ENCODE measurements at places on chromosomes 12 and 14.

- peak; percentile 22 for DNase-seq
These were observed 5.5 kb upstream of the G2E3 start for GRCh38 chr14:30553311-30553989.

GRCh38 chr14:41925409-41925808 is 318.7 kb downstream of the LRFN5 start:
- peak; percentile 8 for DNase-seq

GRCh38 chr14:74784634-74785033 is 21.5 kb downstream of the YLPM1 start:
- no peak for DNase-seq

- DNase-seq = no peak
These were observed 40.7 kb downstream of the C12orf50 start for GRCh38 chr12:87988534-87988933.

DNA sequence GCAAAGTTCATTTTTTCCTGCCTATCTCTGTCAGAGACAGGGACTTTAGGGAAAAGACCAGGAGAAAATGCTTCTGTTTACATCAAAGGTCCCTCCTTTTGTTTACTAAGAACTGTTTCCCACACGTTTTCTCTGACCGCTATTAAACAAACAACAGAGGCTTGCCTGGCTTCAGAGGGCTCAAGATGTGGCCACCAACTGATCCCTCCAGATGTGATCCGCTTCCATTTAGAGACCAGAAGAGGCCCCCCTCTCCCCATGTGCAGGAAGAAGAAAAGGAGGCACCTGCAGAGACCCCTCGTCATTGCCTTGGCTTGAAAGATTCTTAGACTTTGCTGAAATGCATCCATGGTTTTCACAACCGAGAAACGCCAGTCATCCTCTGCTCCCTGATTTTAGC is 217.9 kb upstream of the PWP1 start:
- no peak for DNase-seq

GRCh38 chr12:113860950-113861349 is 105.2 kb downstream of the RBM19 start:
- peak; percentile 92 for DNase-seq

DNA sequence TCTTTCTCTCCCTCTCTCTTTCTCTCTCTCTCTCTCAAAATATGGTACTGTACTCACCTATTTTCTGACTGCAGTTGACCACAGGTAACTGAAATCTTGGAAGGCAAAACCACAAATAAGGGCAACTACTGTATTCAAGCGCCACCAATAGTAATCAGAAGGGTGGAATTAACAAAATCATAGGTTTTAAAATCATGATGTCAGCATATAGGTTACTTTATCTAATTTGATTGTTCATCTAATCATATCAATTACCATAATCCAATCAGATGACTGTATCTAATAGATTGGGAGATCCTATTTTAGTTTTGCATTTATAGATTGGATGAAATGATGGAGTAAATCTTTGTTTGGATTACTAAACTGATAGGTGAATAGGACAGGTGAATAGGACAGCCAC is 155.8 kb upstream of the KITLG start:
- DNase-seq = no peak

- DNase-seq = no peak
These were observed 9.4 kb downstream of the AHNAK2 start for GRCh38 chr14:104968541-104969401.

DNA sequence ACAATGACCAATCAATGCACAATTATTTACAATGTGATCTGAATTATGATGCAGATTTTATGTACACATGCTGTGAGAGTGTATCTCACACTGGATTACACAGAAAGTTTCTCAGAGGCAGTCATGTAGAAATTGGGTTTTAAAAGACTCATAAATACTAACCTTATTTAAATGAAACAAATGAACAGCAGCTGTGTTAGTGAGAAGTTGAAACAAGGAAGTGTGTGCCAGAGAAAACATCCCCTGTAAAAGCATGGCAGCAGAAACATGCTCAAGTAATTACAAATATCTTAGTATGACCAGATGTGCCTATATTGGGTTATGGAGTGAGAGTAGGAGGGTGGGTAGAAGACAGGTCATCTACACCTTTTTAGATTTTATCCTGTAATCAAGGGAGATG is 723.7 kb downstream of the C12orf50 start:
- no peak for DNase-seq

DNA sequence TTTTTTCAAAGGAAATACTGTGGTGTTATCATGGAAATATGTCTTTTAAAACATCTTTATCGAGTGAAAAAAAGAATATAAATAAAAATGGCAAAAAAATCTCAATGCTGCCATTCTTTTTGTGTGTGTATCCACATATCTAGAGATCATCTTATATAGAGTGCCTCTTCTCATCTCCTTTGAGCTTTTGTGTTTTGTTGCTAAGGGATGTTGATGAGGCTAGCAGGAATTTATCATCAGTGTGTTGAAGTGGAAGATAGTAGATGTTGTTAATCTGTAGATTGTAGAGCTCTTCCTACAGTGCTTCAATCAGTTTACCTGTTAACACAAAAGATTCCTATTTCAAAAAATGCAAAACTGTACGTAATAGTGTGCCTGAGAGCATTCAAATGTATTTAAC is 1738.0 kb upstream of the SEL1L start:
- DNase-seq = no peak

GRCh38 chr12:12521888-12522287 is 40.8 kb downstream of the DUSP16 start:
- no peak for DNase-seq

- no peak for DNase-seq
These were observed 47.6 kb upstream of the PPP1CC start for GRCh38 chr12:110790301-110790700.

GRCh38 chr12:98592825-98593322 is 612 bp upstream of the SLC25A3 start:
- no peak for DNase-seq

- no peak for DNase-seq
These were observed 33.7 kb upstream of the RIC8B start for GRCh38 chr12:106740818-106741217.

DNA sequence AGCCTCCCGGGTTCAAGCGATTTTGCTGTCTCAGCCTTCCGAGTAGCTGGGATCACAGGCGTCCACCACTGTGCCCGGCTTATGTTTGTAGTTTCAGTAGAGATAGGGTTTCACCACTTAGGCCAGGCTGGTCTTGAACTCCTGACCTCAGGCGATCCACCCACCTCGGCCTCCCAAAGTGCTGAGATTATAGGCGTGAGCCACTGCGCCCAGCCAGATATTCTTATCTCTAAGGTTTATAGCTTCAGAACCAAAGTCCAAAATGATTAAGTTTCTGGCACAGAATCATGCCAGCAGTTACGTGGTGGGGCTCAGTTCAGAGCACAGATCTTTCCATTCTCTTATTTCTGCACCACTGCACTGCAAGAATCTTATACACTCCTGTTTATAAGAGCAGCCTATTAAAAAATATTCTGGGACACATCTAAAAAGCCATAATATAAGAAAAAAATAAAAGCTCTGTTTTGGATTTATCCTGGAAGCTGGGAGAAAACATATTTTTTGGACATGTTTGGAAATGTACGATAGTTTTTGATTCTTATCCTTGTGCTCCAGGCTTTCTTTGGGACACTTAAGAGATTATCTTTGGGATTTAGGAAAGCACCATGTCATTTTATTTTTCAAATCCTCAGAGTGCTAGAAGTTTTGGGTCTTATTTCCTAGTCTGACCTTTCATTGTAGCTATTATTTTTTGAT is 129.6 kb downstream of the LMNTD1 start:
- no peak for DNase-seq

- no peak for DNase-seq
These were observed 12.2 kb downstream of the KLC1 start for GRCh38 chr14:103641161-103641560.

DNA sequence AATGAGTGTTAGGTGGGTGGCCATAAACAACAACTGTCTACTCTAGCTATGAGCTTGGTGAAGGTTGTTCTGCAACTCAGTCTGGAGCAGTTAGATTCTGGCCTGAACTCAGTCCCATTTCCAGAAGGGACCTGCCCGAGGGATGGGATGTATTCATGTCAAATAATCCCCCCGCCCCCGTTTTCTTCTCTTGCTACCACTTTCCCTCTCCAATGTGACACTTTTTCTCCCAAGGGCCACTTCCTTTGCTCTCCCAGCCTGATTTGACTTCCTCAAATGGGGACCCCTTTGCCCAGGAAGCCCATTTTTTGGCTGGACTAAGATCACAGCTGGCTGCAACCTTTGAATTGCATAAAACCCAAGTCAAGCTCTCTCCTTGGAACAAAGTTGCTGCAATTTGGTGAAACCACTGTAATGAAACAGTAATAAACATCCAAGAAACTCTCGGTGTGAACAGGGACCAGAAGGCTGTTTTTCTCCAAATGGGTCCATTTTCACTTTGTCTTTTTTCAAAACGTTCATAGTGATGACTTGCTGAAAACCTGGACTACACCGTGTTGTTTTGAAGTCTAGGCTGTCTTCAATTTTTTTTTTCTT is 137.2 kb upstream of the GSC start:
- DNase-seq = no peak

DNA sequence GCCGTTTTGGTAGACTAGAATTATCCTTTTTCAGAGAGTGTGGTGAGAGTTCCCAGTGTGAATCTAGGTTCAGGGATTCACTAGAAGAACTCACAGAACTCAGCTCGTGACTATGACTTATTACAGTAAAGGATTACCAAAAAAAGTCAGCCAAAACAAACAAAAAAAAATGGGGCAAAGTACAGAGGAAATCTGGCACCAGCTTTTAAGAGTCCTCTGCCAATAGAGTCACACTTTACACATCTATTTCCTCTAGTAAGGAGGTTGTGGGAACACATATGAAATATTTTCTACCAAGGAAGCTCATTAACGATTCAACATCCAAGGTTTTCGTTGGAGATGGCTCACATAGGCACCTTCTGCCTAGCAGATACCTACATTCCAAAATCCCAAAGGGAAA is 28.2 kb downstream of the TSPAN19 start:
- DNase-seq = peak; percentile 50

DNA sequence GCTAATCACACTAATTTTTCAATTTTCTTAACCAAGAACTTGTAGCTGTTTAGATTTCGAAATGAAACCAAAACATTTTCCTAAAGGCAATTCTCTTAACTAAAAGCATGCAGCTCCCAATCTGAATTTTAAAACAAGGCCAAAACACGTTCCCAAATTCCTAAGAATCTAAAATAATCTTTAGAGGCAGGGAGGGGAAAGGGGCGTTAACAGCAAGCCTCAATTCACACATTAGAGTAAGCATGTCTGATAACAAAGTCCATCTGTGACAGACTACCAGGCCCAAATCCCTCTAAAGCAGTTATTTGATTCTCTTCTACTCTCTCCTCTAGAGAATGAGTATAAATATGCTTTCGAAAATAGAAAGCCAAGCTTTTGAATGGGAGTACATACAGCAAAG is 754 bp downstream of the ATG14 start:
- DNase-seq = no peak

DNA sequence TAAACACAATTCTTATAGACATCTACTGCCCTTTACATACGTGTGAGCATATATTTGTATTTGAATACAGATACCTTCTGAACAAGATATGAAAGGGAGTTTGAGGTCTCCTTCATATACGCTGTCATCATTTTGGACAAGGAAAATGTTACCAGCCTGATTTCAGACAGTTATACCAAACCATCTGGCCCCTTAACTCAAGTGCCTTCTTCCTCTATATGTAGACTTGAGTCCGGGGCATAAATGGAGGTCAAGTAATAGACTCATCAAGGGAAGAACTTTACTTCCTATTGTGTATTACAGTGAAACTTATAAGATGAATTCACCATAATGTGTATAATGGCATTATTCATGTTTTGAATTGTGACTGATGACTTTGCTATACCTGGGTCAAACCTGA is 52.2 kb downstream of the FAR2 start:
- no peak for DNase-seq

DNA sequence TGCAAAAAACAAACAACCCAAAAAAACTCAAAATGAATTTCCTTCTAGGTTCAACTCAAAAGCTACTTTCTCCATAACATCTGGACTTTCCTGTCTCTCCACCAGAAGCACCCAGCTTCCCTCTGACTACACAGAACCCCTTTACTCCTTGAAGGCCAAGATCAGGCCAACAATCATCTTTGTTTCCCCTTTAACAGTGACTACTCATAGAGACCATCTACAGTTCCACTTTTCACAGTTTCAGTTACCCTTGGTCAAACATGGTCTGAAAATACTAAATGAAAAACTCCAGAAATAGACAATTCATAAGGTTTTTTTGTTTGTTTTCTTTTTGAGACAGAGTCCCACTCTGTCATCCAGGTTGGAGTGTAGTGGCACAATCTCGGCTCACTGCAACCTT is 11.8 kb downstream of the GCH1 start:
- no peak for DNase-seq

DNA sequence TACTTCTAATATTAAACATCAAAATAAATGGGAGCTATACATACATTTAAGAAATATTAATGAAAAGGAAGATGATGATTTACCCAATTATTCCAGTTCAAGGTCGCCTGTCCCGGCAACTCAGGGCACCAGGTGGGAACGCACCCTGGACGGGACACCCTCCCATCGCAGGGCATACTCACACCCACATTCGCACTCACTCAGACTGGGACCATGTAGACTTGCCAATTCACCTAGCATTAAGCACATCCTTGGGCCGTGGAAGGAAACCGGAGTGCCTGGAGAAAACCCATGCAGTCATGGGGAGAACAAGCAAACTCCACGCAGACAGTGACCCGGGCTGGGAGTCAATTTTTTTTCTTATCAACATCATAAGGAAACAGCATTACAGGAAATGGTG is 474.9 kb downstream of the APAF1 start:
- no peak for DNase-seq
